ENCODE measurements at places on chromosomes 6 and 20.

GRCh38 chr6:97294451-97294850, 11.4 kb upstream of the MMS22L start:
- no peak for DNase-seq

DNA sequence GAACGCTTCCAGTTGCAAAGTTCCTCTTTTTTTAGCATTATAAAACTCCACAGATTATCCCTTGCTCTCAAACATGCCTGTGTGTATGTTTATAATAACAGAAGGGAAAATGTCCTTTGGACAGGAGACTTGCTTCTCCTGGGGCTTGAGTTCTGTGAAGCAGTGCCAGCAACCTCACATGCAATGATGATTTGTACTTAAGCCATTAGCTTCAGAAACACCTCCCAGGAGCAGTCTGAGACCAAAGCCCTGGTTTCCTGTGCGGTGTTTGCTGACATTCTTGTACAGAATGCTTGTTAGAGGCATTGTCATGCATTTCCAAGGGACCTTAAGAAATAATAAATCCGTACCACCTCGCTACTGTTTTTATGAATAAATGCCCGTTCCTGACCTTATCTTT, 752.8 kb downstream of the CBLN4 start:
- DNase-seq = no peak

- DNase-seq = no peak
Measured at GRCh38 chr6:7267466-7268091, 45.4 kb downstream of the SSR1 start.

DNA sequence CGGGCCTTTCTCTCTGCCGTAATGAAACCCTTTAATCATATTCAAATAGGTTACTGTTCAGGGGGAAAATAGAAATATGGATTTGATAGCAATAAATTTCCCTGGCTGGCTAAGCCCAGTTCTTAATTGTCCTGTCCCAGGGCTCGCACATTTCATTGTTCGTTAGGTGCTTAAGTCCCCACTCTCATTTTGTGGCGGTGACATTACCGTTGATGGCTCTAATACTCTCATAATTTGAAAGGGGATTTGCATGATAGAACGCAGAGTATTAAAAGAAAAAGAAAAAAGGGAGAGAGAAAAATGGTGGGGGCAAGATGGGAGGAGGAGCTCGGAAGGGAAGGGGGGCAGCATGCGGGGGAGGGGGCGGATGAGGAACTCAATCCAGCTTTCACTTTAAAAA, 79.1 kb upstream of the FOXP4 start:
- DNase-seq = no peak
